ENCODE measurements at places on chromosomes 5 and 9. TPM values are rescaled to one million over a fixed set of nuclear protein-coding genes. Genes with fewer than 3 reads are reported as not detected.

The ARID3C gene
- total RNA-seq, result not detected

The MTX3 gene
- 23.9 TPM for total RNA-seq

The CBY3 gene
- total RNA-seq, result not detected

The CEL gene
- total RNA-seq, result 1.9 TPM

The GM2A gene
- total RNA-seq, result 36.1 TPM

The MEGF10 gene
- not detected for total RNA-seq

The GRM6 gene
- not detected for total RNA-seq

The C9orf153 gene
- not detected for total RNA-seq

The CLPTM1L gene
- total RNA-seq, result 116 TPM

- DNase-seq, result no peak
Observed at GRCh38 chr9:20092561-20092960, 303.7 kb upstream of the SLC24A2 start.

DNA sequence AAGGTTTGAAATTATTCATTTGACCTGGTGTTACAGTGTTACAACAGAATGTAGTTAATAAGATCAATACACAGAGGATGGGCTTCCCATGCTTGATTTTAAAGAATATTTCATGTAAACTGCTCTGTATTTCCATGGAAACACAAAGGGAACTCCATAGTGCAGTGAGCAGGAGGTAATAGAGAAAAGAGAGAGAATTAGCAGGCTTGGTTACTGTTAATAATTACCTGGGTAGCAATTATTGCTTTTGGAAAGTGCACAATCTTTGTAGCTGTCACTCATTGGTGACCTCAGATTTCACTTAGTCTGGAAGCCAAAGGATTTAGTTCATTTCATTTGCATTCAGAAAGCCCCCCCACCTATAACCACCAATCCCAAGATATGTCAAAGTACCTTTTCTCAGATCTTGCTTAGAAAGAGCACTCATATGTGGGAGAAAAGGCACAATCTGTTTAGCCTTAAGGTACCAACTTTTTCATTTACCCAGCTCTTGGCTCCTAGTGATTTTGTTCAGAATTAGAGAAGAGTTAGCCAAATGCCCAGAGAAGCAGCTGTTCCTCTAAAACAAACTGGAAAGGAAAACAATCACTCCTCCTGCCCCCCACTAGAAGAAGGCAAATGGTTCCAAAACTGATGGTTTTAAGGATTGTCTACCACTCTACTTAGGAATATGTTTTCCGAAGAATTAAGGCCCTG lies 234.5 kb upstream of the SLC24A2 start:
- DNase-seq, result no peak

DNA sequence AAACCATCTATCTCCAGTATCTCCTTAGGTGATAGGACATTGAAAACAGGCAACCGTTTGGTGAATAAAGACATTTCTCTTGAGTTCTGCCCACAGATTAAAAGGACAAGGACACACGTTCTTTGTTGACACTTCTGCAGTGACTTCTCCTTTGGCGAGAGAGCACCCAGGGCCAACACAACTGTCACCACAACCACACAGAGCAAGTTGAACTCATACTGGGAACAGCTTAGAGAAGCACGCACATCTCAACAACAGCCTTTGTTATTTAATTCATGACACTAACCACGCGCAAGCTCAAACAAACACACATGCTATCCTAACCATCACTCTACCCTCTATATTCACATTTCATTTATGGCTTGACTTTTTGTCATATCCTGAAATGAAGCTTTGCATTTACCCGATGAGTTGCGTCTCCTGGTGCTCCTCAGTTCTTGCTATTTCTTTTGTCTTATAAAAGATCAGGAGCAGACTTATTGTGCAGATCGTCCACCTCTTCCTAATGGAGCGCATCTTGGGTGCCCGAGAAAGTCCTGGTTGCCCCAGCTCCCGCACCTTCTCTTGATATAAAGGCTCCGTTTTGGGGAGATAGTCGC lies 543 bp downstream of the ST8SIA4 start:
- DNase-seq, result peak; percentile 30

- peak; percentile 54 for DNase-seq
Observed at GRCh38 chr9:88773627-88774244, 217.5 kb upstream of the S1PR3 start.

DNA sequence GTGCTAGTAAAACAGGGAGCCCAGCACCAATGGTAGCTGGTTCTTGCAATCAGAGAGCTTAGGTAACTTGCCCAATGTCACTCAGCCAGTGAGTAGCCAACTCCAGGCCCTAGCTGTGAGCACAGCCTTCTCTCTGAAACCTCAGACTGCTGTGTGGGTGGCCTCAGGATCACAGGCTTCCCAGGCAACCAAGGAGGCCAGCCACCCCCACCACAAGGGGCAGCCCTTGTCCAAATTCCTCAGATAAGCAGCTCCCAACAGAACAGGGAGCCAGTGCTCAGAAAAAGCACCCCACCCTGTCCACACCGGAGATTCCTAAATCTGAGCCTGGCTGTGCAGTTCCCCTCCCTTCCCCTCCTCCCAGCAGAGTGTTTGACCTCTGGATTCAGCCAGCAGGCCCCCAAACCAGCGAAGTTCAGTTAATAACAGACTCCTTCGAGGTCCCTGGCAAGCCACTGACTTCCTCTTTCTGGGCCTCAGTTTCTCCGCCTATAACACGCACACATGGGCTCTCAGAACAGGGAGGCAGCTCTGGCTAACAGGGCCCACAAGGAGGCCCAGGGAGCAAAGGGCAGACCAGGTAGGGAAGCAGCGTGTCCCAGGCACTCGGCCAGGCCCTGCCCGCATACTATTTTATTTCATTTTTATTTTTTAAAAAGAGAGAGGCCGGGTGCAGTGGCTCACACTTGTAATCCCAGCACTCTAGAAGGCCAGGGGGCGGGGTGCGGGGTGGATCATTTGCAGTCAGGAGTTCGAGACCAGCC lies 2.7 kb downstream of the EEIG1 start:
- peak; percentile 56 for DNase-seq

DNA sequence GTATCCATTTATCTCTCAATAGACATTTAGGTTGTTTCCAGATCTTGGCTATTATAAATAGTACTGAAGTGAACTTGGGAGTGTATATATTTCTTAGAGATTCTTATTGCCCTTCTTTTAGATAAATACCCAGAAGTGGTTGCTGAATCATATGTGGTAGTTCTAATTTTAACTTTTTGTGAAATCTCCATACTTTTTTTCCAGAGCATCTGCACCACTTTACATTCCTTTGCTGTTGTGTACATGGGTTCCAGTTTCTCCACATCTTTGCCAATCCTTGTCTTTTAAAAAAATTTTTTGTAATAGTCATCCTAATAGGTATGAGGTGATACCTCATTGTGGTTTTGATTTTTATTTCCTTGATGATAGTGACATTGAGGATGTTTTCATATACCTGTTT lies 303.7 kb downstream of the CCDC171 start:
- no peak for DNase-seq

GRCh38 chr5:92704590-92704989 lies 876.4 kb downstream of the NR2F1-AS1 start:
- DNase-seq, result no peak

DNA sequence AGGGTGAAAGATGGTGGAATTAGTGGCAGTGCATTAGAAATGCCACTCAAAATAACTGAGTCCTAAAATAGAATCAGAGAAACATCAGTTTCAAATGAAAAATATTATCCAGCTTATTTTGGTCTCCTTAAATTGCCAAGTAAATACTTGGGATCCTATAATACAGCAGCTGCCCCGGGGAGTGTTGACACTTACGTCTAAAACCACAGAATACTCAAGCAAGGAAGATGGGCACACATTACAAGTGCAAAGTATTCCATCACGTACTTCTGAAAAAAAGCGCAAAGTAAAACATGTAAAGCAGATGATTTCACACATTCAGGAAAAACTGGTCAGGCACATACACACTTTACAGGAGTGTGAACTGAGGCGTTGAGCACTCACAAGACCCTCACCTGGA lies 2.4 kb upstream of the ARHGEF37 start:
- no peak for DNase-seq

DNA sequence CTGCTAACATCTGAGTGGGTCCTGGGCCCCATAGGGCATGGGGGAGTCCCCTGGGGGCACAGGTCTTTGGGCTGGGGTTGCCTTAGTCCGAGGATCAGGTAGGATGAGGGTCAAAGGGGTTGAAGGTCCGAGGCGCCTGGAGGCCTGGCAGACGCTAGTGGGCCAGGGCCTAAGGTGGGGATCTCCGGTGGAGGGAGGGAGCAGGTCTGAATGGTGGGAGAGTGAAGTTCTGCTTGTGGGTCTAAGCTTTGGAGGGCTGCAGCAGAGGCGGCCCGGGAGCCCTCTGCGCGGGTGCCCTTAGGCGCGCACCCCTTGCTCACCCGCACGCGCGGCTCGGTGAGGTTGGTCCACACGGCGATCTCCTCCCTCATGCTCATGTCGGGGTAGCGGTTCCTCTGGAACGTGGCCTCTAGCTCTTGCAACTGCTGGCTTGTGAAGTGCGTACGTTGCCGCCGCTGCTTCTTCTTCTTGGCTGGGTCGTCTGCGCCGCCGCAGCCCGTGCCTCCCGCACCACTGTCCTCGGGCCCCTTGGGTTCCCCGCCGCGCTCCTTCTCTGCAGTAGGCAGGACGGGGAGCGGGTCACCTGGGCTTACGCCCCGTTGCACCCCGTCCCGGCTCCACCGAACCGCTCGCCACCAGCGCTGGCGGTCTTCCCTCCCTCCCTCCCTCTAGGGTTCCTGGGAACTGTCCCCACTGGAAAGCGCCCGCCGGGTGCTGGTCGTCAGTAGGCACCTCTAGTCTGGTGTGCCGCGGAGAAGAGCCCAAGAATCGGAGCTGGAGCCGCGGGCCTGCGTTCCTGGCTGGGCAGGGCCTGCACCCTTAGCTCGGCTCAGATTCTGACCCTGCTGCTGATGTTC lies 2.8 kb downstream of the PITX1 start:
- no peak for DNase-seq

GRCh38 chr9:125407974-125408900 lies 146.6 kb downstream of the GAPVD1 start:
- peak; percentile 73 for DNase-seq

GRCh38 chr9:92095236-92095635 lies 20.0 kb downstream of the SPTLC1 start:
- no peak for DNase-seq

- DNase-seq, result no peak
Observed at GRCh38 chr5:174877987-174878386, 153.6 kb downstream of the MSX2 start.

- no peak for DNase-seq
Observed at GRCh38 chr5:163566678-163567077, 61.3 kb downstream of the MAT2B start.

- peak; percentile 34 for DNase-seq
Observed at GRCh38 chr5:163478126-163478981, 17.9 kb downstream of the HMMR start.

- DNase-seq, result no peak
Observed at GRCh38 chr9:76891874-76892273, 14.0 kb downstream of the PRUNE2 start.

GRCh38 chr9:90458485-90458884 lies 184.1 kb downstream of the DIRAS2 start:
- DNase-seq, result peak; percentile 4

All from MCF 10A (cell line).